ENCODE measurements at places on chromosomes 2 and 18.

GRCh38 chr2:9638532-9638931 is 7.7 kb upstream of the YWHAQ start:
- DNase-seq: peak; percentile 86

GRCh38 chr2:163548970-163549369 is 186.8 kb downstream of the FIGN start:
- no peak for DNase-seq

GRCh38 chr2:191629976-191630712 is 47.8 kb upstream of the NABP1 start:
- no peak for DNase-seq

DNA sequence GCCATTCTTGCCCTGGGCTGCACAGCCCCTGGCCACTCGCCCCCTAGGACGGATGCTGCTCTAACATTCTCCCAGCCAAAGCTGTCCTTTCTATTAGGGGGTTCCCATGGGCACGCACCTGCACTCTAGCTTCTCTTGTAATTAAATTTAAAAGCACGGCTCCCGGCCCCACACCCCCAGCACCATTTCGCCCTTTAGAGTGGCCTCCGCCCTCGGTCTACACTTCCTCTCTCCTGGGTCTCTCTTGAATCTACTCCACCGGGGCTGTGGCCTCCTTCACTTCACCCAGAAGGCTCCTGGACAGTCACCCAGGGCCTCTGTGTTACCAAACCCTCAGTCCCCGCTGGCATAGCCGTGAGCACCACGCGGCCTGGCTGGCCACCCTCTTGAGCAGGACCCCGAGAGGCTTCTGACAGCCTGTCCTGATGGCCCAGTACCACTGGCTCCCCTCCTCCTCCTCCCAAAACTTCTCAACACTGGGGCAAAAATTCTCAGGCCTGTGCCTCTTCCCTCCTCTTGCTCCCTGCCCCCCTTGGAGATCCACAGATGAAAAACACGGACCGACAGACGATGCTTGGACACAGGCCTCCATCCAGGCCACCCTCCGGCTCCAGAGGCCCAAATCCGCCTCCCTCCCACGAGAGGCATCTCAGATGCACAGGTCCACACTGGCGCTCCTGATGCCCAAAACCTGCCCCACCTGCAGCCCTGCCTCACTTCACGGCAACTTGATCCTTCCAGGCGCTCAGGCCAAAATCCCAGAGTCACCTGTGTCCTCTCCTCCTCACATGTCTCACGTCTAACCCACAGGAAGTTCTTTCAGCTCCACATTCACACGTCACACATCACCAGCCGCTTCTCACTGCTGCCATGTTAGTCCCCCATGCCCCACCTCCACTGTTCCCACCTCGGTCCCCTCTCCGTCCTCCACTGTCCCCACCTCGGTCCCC is 6.9 kb upstream of the RAB17 start:
- no peak for DNase-seq

GRCh38 chr18:62001396-62001795 is 108.6 kb upstream of the RNF152 start:
- no peak for DNase-seq

- no peak for DNase-seq
Measured at GRCh38 chr2:65300134-65300760, 72.6 kb downstream of the ACTR2 start.

DNA sequence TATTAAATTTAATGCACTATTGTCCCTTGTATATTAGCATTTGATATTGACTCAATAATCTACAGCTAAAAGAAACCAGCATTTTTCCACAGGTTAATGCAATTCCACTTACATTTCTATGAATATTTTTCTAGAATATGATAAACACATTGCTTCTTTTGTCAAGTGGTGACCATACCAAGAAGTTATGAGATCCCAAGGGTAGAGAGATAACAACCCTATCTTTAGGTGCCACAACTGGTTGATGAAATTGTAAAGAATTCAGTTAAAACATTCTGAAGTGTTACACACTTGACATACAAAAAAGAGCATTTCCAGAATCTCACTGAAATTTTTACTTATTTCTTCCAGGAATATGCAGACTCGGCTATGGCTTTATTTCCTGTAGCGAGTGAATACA is 56.0 kb downstream of the ABCG8 start:
- DNase-seq: no peak
